ENCODE measurements at places on chromosomes 6 and 20.

GRCh38 chr6:35065441-35065800, 75.7 kb downstream of the TCP11 start:
- no peak for DNase-seq

DNA sequence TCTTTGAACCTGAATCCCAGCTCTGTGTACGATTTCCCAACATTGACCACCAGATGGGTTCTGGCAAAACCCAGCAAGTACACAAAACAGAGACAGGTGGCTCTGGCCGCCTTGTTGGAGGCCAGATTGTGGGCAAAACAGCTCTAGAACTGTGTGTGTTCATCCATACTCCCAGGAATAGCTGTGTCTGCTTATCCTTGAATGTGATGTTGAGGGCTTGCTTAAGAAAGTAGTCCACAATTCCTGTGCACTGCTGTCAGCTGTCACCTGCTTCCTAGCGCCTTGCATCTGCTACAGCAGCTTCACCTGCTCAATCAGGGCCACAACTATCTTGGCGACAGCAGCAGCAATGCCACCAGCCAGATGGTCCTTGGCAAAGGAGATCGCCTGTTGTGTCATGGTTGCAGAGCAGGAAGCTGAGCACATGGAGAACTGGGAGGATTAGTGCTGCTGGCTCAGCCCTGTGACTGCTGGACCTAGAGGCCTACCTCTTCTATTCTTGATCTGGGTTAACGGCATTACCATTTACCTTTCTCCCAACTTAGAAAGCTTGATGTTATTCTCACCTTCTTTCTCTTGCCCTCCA, 3.7 kb upstream of the SMAP1 start:
- no peak for DNase-seq

GRCh38 chr6:129508477-129509145, 201.4 kb downstream of the ARHGAP18 start:
- no peak for DNase-seq

- no peak for DNase-seq
Measured at GRCh38 chr6:168384045-168385036, 56.6 kb upstream of the SMOC2 start.

- DNase-seq, result no peak
Measured at GRCh38 chr6:145161501-145161900, 573.8 kb downstream of the EPM2A start.

DNA sequence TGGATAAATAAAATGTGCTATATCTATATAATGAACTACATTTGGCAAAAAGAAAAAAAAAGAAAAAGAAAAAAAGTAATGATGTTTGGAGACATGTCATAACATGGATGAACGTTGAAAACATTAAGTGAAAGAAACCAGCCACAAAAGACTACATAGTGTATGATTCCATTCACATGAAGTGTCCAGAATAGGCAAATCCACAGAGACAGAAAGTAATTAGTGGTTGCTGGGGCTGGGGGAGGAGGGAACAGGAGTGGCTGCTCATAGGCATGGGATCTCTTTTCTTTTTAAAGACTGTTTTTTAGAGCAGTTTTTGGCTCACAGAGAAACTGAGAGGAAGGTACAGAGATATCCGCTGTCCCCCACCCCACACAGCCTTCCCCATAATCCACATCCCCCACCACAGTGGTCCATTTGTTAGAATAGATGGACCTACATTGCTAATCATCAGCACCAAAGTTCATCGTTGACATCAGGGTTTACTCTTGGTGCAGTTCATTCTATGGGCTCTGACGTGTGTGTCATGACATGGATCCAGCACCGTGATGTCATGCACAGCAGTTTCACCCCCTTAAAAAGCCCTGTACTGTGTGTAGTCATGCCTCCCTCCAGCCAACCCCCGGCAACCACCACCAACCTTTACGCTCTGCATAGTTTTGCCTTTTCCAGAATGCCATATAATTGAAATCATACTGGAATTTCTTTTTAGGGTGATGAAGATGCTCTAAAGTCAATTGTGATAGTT, 240.9 kb upstream of the RREB1 start:
- no peak for DNase-seq

GRCh38 chr6:2797564-2798031, 32.4 kb downstream of the WRNIP1 start:
- peak; percentile 35 for DNase-seq

DNA sequence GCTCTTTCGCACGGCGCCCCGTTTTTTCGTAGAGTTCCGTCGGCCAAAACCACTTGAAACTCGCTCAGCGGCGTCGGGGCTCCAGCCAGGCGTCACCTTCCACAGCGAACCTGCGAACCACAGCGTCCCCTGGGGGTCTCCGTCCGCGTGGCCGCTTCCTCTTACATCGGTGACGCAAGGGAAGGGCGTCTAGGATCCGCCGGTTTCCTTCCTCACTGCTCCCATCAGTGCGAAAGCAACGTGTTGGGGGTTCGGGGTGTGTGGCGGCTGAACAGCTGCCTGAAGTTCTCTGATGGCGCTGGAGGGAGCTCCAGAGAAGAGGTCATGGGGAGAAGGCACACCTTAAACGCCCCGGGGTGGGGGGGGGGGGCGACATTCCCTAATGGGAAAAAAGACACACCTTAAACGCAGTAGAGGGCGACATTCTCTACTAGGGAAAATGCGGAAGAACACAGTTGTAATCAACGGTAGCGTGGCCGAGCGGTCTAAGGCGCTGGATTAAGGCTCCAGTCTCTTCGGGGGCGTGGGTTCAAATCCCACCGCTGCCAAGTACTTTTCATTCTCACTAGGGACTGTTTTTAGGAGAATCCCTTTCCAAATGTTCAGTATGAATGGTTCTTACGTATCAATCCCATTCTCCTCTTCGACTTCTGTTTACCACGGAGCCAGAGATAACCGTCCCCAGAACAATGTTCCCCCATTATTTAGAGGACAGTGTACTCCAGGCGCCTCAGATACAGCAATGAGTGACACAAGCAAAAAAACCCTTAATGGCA, 16.4 kb downstream of the ZNF311 start:
- DNase-seq, result no peak

GRCh38 chr20:49891476-49892110, 23.7 kb downstream of the SPATA2 start:
- no peak for DNase-seq

GRCh38 chr20:6559791-6560190, 207.7 kb upstream of the BMP2 start:
- no peak for DNase-seq

DNA sequence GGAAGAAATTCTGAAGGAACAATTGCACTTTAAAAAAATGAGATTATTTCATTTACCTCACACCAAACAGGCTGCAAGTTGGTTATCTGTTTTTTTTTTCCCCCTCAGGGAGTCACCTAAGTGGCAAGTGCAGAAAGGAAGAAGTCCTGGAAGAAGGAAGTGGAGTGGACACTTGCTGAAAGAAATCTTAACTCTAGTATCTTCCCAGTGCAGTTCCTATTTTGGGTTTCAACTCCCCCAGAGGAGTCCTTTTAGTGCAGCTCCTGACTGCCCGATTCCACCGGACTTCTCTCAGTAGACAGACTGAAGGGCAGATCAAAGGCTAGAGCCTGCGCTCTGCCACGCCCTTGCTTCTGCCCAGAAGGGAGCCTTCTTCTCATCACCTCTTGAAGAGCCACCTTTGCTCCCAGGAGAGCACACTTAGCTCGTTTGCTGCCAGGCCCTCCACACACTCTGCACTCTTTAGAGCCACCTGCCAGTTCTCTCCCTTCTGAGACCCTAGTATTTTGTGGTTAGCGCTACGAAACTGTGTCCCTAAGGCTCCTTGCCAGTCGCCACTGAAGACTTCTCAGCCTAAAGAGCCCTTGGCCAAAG, 4.9 kb downstream of the MTCL3 start:
- no peak for DNase-seq

- DNase-seq, result no peak
Measured at GRCh38 chr6:111689946-111690345, 84.3 kb upstream of the TRAF3IP2 start.

DNA sequence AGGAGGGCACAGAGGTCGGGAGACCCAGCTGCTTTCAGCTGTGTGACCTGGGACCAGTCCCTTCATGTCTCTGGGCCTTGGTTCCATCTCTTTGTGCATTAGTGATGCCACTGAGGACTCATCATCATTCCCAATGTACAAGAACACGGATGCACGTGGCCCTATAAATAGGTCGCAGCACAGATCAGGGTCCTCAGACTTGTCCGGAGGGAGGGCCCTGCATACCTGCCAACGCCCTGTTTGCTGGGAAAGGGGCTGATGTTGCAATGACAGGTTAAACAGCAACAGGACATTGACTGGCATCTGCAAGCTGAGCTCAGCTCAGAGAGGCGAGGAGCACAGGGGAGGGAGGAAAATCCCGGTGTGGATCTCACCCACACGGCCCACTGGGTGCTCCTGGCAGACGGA, 21.8 kb downstream of the TGM2 start:
- no peak for DNase-seq

DNA sequence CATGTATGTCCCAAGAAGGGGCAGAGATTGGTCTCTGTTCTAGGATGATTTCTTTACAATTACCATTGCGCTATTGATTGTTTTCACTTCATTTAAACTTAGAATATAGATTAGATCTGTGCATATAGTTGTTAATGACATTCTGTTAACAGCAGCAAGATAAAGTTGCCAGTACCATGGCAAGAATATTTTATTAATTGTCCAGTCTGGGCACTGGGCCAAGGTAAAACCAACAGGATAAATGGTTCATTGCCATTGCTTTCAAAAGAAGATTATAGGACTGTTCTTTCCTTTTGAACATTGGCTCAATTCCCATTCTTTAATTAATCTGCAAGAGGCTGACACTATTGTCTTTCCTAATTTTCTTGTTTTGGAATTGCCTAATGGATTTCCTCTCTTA, 592.4 kb downstream of the RFPL4B start:
- DNase-seq, result no peak

DNA sequence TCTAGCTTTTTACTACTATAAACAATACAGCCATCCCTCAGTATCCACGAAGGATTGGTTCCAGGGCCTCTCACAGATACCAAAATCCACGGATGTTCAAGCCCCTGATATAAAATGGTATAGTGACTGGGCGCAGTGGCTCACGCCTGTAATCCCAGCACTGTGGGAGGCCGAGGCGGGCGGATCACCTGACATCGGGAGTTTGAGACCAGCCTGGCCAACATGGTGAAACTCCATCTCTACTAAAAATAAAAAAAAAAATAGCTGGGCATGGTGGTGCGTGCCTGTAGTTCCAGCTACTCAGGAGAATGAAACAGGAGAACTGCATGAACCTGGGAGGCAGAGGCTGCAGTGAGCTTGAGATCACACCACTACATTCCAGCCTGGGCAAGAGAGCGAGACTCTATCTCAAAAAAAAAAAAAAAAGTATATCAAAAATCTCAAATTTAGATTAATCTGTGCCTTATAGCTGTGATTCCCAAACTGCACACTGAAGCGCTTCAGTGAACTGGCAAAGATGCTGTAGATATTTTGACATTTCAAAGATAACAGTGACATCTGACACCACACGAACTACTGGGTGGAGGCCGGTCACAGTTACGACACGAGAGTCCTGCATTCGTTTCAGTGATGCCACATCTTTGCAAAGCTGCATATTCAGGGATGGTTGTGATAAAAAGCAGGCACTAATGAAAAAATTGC, 38.3 kb downstream of the MRS2 start:
- DNase-seq, result no peak

DNA sequence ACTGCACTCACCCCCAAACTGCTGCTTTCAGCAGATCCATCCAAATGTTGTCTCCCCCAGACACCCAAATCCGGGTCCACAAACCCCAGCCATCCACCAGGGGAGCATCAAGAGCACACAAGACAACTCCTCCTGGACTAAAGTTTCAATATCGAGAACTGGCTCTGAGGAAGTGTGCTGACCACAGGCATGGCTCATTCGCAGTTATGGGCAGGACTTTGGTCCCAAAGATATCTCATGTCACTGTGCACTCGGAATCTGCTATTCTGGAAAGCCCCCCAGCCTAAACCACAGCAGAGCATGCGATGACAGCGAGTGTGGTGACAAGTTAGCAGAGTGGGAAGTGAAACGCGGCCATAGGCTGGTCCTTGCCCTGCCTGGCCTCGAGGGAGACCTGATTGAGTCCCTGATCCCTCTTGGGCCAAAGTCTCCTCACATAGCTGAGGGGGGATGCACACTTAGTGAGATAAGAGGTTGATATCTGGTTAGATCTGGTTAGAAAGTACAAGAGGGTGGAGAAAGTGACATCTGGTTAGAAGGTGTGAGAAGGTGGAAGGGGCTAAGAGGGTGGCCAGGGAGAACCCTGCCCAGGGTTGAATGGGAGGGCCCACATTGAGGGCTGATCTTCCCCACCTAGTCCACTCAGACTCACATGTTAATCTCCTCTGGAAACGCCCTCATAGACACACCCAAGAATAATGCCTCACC, 149.7 kb downstream of the MRPL14 start:
- no peak for DNase-seq

- DNase-seq, result no peak
Measured at GRCh38 chr6:134379076-134379475, 61.2 kb upstream of the SGK1 start.

DNA sequence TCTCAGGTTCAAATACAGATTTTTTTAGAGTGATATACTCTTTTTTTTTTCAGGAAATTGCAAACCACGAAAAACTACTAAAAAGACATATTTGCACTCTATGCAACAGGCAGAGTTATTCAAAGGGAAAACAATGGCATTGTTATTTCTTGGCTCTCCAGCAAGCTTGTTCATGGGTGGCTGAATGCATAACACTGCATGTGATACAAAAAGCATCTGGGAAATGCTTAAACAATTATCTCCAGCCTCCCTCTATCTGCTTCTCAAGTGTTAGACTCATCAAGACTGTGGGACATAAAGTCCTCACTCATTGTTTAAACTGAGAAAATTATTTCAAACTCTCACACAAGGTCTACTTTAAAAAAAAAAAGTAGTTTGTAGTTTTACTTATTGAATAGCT, 7.3 kb upstream of the COL12A1 start:
- no peak for DNase-seq

GRCh38 chr6:143141442-143141841, 80.8 kb downstream of the AIG1 start:
- DNase-seq, result no peak

- DNase-seq, result no peak
Measured at GRCh38 chr6:133610971-133611370, 277.9 kb upstream of the TCF21 start.

- DNase-seq, result no peak
Measured at GRCh38 chr6:47009583-47009982, 32.5 kb downstream of the ADGRF1 start.

GRCh38 chr6:41497994-41498393, 48.2 kb upstream of the FOXP4 start:
- no peak for DNase-seq

- no peak for DNase-seq
Measured at GRCh38 chr6:132391391-132392269, 9.6 kb downstream of the MOXD1 start.

GRCh38 chr6:835476-836160, 142.7 kb upstream of the EXOC2 start:
- no peak for DNase-seq
